ENCODE measurements at places on chromosomes 6 and 20.

DNA sequence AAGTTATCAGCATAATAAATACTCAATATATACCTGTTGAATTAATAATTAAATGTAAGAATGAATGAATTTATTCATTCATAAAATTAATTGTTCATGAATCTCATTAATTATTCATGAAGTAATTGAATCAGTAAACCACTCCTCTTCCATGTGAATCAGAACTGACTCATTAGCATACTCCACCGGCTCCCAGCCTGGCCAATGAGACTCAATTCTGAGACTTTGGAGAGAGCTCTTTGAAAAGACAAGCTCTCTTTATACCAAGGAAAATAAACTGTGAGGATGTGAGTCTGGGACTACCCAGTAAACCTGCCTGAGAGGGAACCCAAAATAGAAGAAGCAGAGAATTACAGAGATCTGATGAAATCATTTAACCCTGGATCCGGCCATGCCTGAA lies 8.4 kb upstream of the SLC2A10 start:
- DNase-seq = no peak

GRCh38 chr20:38543014-38543906 lies 37.7 kb upstream of the ADIG start:
- DNase-seq = no peak

GRCh38 chr20:44217342-44218092 lies 6.9 kb upstream of the OSER1 start:
- peak; percentile 66 for DNase-seq

- DNase-seq = no peak
Observed at GRCh38 chr6:14641423-14642135, 524.0 kb downstream of the CD83 start.

DNA sequence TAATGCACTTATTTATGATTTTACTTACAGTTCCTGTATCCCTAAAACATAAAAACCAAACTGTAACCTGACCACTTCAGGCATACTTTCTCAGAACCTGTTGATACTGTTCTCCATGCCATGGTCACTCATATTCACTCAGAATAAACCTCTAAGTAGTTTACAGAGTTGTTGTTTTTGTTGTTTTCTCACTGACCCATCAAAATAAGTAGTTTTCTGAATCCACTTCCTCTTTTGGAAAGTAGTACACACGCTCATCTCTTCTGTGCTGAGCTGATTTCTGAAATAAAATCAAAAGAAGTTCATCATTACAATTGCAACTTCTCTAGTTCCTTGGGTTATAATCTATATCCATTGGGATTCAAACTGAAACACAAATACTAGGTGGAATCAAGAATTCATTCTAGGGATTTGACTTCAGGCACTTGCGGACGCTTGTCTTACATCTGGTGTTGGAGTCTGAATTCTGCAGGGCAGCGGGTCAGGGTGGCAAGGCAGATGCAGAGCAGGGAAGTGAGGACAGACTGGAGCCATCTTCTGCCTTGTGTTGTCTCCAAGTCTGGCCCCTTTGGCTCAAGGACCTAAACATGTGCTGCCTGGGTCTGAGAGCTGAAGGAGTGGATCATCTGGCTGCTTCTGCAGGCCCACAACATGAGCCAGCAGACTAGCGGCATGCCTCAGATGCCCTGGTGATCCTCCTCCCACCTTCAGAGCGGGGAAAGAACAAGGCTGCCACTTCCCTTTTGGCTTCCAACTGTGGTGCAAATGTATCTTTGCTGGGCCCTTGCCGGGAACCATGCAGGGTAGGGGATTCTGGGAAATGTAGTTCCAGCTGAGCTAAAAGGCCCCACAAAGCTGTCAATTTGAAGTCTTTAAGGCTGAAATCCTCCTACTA lies 167.9 kb upstream of the MYLIP start:
- no peak for DNase-seq

- no peak for DNase-seq
Observed at GRCh38 chr20:50646483-50646996, 44.8 kb downstream of the RIPOR3 start.

DNA sequence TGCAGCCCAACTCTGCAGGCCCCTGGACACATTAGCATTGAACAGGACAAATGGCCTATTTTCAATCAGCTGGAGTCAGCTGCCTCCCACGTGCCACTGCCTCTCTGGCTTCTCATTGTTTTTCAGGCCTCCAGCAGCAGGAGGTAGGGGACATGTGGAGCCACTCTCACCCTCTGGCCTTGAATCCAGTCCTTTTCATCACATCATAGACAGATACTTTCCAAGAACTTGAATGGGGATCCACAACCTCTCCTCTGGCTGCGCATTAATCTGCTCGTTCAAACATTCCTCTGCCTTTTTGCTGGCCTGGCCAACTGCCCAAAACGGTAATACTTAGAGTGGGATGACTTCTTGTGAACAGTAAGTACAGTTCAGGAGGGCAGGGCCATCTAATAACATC lies 592.3 kb downstream of the PKHD1 start:
- no peak for DNase-seq

- no peak for DNase-seq
Observed at GRCh38 chr20:32368925-32369324, 10.8 kb downstream of the ASXL1 start.

GRCh38 chr20:34561661-34562060 lies 3.1 kb downstream of the MAP1LC3A start:
- no peak for DNase-seq

- DNase-seq = no peak
Observed at GRCh38 chr20:53867741-53868351, 202.5 kb downstream of the BCAS1 start.

GRCh38 chr6:149963212-149963461 lies 606 bp upstream of the ULBP1 start:
- DNase-seq = no peak

GRCh38 chr20:35012227-35013069 lies 56.8 kb downstream of the MYH7B start:
- DNase-seq = no peak

- no peak for DNase-seq
Observed at GRCh38 chr20:3738111-3739053, 5.9 kb downstream of the HSPA12B start.

DNA sequence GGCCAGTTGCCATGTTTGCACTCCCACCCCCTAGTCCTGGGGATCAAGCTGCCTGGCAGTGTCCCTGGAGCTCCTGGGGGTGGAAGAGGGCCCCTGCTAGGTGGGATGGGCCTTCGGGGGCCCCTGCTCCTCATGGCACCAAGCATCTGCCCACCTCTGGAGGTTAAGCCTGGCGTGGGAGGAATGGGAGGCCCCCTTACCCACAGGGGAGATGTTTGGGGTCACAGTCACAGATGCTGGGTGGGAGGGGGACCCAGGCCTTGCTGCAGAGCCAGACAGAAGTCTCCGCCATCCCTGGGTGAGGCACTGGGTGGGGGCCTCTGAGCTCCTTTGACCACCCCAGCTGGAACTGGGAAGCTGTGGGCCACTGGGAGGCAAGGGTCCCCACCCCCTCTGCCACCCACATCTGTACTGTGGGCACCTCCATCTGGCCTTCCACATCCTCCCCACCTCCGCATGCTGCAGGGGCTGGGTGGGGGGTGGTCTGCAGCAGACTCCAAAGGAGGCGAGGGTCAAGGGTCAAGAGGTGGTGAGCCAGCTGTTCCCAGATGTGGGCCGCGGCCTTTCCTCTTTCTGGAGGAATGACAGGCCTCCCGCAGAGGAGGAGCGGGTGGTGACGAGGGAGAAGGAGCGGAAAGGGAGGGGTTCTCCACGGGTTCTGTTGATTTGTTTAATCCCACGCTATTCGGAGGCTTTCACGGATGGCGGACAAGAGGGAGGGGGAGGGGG lies 41.5 kb downstream of the YTHDF1 start:
- DNase-seq = no peak

GRCh38 chr6:110116258-110116657 lies 63.2 kb downstream of the WASF1 start:
- no peak for DNase-seq

DNA sequence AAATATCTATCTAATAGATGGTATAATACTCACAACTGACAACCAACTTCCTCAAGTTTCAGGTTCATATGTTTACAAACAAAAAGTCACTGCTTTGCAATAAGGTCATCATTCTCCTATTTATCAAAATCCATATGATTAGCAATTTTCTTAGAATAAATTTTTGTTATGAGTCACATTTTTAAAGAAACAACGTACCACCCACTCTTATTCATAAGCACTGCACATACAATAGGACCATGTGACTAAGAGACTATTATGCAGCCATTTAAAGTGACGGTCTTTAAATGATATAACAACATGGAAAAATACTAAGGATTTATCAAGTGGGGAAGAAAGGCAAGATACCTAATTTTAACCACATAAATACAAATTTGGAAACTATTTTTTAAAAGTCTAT lies 40.0 kb downstream of the REPS1 start:
- DNase-seq = no peak

DNA sequence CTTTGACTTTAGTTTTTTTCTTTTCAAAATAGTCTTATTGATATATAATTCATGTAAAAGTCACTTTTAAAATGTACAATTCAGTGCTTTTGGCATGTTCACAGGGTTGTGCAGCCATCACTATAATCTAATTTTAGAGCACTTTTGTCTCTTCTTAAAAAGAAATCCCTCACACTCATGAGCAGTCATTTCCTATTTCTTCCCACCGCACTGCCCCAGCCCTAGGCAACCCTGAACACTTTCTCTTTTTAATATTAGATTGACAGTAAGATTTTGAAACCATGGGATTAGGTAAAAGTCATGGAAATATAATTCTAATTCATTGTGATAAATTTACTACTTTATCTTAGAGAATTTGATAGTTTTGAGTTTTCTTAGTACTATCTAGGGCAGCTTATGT lies 309.4 kb downstream of the UTRN start:
- no peak for DNase-seq

DNA sequence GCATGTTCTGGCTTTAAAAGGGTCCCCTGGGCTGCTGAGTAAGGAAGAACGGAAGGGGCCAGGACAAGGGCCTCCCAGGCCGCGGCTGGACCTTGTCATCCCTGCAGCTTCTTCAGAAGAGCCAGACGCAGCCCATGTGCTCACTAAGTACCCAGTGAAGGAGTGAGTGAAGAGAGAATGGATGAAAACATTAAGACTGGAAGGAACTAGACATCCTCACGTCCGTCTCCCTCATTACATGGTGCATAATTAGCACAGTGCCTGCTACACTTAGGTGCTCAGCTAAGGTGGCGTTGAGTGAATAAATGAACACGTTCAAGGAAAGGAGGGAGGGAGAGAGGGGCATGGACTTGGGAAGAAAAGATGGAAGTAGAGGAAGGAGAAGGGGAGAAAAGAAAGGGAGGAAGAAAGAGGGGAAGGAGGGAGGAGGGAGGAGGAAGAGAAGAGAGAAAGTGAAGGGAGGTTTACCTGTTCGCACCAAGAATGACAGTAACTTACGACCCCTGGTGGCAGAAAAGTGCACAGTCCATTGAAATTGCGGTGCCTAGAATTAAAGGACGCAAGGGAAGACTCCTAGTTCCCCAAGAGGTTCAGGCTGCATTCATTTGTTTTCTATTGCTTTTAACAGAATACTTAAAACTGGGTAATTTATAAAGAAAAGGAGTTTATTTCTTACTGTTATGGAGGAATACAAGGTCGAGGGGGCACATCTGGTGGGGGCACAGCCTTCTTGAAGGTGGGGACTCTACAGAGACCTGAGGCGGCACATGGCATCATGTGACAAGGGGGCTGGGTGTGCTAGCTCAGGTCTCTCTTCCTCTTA lies 8.0 kb downstream of the TP53RK start:
- peak; percentile 63 for DNase-seq

- DNase-seq = peak; percentile 10
Observed at GRCh38 chr6:6614096-6614982, 25.8 kb downstream of the LY86 start.

DNA sequence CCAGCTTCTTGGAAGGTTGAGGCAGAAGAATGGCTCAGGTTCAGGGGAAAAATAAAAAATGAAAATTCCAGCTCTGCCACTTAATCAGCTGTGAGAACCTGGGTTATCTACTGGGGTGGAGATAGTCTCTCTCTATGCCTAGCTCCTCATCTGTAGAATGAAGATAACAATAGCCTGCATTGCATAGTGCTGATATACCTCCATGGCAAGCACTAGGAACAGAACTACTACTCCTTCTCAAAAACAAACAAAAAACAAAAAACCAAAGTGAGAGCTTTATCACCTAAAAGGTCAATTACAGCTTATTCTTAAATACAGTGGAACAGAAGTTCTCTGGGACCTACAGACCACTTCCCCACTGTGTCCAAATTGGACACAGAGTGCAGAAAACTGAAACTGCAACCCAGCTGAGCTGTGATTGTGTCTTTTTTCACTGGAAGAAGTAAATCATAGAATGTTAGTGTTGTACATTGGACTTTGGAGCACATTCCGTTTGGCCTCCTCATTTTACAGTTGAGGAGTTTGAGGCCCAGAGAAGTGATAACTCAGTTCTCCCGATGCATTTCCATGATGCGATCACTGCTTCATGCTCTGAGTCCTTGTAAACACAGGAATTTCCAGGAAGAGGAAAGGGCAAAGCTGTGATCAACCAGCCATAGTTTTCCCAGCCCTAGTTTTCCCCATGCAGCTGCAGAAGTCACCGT lies 23.3 kb downstream of the MTFR2 start:
- no peak for DNase-seq

DNA sequence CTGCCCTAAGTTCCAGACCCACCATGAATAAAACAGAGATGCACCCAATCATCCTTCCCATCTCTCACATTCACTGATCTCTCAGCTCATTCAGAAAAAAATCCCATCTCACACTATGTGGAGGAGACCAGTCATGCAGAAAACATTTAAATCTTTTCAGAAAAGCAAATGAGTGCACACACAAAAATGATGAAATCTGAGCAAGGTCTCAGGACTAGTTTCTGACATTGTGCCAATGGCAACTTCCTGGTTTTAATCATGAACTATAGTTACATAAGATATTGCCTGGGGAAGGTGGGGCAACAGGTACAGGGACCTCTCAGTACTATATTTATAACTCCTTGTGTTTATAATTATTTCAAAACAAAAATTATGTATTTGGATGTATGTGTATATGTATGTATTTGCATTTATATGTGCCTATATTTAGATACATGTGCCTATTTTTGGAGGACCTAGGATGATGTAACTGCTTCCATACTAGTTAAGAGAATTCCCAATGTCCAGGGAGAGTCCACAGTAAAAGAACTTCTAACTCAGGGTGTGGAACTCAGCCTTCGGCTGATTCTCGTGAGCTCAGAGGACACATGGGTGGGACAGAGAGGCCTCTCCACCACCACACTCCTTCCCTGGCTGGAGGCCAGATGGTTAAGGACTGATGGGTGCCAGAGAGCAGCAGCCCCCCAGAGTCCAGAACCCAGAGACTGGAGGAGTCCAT lies 71.7 kb upstream of the MAP3K4 start:
- DNase-seq = no peak

GRCh38 chr6:10624836-10625235 lies 69.6 kb downstream of the C6orf52 start:
- DNase-seq = no peak

DNA sequence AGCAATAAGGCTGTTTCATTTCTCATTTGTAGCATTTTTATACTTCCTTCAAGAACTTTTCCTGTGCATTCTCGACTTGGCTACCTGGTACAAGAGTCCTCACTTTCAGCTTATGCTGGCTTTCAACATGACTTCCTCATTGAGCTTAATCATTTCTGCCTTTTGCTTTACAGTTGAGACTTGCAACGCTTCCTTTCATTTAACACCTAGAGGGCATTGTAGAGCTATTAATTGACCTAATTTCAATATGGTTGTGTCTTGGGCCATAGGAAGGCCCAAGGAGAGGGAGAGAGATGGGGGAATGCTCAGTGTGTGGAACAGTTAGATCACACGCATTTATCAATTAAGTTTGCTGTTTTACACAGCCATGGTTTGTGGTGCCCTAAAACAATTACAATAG lies 37.2 kb downstream of the SLC22A2 start:
- DNase-seq = no peak

All from effector memory CD8-positive, alpha-beta T cell (primary cell).